ENCODE measurements at places on chromosomes 5 and 9.

GRCh38 chr9:113125386-113126035, 25.3 kb upstream of the SLC31A2 start:
- DNase-seq, result no peak

- no peak for DNase-seq
Measured at GRCh38 chr9:137222190-137223077, at the start of gene RNF208. Gene RNF208, minus strand, starts transcription at chr9:137222240. Its CDS starts 1,028 bp downstream, at chr9:137221212.

DNA sequence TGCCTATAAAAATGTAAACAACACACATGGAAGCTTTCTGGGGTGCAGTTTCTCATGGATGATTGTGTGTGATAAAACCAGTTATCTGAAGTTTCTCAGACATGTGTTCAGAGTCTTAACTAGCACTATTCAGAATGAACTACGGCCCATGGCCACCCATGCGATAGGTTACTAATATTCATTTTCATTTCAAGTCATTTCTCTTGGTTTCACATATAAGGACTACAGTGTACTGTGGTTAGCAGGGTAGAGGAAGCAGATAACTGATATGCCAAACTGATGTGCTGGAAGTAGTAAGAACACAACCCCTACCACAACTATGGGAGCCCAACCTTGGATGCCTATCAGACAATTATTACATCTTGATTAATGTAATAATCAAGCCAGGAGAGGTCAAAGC, 372.1 kb downstream of the DTWD2 start:
- DNase-seq, result no peak

DNA sequence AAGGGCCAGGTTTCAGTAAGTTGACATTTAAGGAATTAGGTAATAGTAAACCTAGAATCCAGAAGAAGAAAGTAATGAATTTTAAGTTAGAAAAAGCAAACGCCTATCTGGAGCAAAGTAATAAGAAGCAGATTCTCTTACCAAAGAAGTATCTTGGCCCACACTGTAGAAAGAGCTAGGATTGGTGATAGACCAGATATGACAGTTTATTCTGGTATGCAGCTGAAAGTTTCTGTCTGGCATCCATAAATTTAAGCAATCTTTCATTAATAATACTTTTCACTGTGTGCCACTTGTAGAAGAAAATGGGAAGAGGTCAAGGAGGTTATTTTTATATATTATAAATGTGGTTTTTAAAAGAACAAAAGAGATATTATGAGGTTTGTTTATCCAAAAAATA, 3.0 kb downstream of the RECK start:
- DNase-seq, result no peak

GRCh38 chr9:92726348-92726747, 38.3 kb downstream of the BICD2 start:
- DNase-seq, result no peak

DNA sequence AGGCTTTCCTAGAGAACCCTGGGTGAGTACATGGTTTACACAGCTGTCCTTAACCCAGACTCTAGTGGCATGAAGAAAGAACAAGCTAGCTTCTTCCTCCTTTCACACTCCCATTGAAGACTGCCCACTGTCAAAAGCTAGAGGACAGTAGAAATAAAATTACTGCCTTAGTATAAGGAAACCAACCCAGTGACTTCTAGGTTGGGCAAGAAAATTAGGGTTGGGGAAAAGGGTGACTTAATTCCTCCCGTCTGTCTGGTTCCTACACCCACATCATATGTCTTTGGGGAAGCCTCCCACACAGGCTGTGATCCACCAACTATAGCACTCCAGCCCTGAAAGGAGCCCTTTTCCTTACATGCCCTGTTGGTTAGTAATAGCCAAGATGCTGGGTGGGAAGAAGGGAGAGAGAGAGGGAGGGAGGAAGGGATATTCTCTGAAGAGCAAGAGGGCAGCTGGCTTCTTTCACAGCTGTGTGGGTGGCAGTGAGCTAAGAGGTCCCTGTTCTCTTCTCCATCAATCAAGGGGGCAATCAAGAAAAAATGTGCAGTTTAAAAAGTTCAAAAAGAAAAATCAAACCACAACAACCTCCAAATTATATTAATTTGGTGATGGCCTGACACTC, 21.7 kb downstream of the HBEGF start:
- no peak for DNase-seq

DNA sequence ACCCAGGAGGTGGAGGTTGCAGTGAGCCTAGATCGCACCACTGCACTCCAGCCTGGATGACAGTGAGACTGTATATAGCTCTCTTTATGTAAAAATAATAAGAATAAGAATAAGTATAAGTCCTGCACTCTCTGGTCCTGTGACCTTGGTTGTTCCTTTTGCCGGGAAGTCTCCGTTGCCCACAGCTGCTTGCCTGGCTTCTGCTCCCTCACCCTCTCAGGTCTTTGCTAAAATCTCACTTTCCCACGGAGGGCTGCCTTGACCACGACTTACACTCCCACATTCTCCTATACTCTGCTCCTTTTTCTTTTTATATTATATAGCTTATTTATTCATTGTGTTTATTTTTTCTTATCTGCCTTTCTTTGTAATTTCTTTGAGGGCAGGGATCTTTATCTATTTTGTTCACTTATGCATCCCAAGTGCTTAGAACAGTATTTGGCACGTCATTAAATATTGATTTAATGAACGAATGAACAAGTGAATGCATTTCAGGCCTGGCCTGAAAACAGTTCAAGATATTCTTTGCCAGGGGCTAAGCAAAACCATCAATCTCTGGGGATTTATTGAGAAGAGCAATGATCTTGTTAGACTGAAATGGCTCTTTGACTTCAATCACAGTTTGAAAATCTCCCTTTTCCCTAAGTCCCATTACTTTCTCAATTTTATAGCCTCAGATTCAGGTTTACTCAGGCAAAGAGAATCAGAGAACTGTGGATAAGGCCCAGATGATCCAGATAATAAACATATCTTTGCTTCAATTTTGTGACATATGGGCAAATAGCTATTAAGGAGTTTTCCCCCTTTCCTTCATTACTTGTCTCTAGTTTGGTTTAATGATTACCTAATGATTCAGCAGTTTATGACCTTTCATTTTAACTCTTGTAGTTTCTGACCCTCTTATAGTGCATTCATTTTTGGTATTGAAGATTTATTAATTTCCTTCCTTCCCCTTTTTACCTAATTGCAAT, 60.8 kb upstream of the TMC1 start:
- DNase-seq, result no peak

DNA sequence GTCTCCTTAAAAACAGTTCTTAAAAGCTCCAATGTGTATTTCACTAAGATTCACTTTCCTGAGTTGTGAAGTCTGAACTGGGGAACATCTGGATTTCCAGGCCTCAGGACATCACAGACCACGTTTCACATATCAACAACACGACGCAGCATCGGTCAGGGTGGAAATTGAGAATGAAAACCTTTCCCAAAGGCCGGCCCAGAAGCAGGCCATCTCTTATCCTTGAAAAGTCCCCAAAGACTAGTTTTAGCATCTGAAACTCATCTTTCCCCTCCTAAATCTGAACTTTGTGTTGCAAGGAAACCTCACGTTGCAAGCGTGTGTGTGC, 96.4 kb upstream of the COL5A1 start:
- DNase-seq, result no peak

- DNase-seq, result no peak
Measured at GRCh38 chr5:72057816-72058215, 49.5 kb upstream of the MAP1B start.

GRCh38 chr9:16642421-16643109, 227.9 kb downstream of the BNC2 start:
- DNase-seq, result no peak

DNA sequence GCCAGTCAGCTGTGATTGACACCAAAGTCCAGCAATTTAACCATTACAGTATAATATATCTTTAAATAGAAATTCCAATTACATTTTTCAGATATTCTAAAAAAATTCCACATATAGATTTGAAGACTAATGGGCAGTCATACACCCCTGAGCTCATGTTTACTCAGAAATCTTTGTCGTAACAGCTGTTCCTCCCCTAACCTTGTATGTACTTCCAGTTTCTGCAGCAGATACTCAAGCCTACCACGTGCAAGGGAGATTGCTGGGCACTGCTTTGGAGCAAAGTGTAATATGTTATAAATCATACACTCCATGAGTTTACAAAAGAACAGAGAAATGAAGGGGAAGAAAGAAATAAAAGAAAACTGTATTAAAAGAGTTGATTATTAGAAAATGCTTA, 241.2 kb downstream of the TRIM32 start:
- no peak for DNase-seq

DNA sequence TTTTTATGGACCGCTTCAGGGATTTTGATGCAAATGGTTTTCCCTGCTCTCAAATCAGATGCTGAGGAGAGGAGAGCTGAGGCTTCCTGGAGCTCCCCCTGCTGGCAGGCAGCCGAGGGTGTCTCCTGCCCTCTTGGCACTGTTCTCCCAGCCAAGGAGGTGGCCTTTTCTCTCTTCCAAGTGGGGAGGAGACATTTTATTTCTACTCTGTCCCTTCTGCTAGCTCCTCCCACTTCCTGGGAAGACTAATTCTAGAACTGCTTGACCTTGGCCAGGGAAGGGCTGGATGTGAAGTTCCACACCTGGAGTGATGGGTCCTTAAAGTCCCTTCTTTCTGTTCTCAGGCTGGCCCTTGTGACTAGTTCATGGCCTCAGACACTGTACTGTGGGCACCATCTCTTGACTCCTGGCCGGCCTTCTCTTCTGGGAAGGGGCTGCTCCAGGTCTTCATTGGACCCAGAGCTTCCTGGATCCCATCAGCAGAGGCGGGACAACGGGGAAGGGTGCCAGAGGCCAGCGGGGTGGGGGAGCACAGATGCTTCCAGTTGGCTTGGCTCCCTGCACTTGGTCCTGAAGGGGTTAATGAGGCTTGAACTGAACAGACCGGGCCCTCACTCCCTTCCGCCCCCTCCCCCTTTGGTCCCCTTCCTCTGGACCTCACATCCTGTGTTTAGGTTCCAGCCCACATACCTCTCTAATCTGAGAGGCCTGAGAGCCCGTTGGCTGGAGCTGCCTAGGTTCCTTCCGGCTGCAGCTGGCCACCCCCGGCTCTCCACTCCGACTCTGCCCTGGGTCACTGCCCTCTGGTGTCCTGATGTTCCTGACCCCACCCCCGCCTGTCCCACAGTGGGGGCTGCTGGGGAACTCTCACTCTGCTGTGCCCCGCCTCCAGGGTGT, 32.1 kb downstream of the PTPA start:
- peak; percentile 53 for DNase-seq

DNA sequence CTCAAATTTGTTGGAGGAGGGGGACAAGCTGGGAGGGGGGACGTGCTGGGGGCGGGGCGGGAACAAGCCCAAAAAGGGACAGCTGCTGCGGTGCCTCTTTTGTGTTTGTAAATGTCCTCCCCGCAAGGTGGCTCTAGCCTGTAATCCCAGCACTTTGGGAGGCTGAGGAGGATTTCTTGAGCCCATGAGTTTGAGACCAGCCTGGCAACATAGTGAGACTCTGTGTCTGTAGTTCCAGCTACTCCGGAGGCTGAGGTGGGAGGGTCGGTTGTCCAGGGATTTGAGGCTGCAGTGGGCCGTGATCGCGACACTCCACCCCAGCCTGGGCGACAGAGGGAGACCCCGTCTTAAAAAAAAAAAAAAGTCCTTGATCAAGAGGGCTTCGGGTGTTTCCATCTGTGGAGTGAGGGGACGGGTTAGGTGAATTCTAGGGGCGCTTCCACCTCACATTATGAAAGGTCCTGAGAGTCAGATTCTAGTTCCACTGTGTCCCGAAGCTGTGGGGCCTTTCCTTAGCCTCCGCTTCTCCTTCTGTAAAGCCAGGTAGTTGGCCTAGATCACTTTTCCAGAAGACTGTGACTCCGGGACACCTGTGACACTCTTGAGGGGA, 779 bp upstream of the CTNNA1 start:
- no peak for DNase-seq

- DNase-seq, result no peak
Measured at GRCh38 chr5:23289162-23289561, 218.2 kb upstream of the PRDM9 start.

DNA sequence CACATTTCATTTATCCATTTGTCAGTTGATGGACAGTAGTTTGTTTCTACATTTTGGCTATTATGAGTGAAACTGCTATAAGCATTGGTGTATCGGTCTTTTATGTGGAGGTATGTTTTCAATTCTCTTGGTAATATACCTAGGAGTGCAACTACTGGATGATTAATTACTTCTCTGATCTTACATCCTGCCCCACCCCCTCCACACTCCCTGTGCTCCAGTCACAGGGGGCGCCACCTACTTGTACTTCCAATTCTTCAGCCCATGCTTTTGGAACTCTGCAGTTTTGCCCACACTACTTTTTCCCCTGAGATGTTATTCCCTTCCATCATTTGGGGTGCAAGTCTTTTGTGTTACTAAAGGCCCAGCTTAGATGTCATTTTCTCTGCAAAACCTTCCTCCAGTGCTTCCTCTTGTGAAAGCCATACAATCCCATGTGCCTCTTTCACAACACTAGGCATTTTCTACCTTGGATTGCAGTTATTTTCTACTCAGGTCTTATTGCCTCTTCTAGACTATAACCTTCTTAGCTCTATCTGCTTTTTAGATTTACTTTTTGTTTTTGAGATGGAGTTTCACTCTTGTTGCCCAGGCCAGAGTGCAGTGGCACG, 42.1 kb downstream of the SEC61B start:
- no peak for DNase-seq

DNA sequence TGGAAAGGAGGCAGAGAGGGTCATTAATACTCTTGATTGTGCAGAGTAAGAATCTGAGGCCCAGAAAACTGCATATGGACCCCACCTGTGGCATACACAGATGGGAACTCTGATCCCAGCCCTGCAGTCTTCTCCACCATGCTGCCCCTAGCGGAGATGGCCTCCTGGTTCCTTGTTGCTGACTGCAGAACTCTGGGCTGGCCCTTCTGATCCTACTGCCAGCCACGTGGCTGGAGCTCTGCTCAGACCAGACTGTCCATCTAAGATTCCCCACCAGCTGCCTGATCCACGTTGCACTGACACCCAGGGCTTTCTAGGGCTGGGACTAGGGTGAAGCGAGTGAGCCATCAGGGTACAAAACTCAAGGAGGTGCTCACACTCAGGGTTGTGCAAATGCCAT, 245.7 kb upstream of the NR4A3 start:
- DNase-seq, result no peak

GRCh38 chr9:113898596-113898995, 22.5 kb downstream of the ZNF618 start:
- DNase-seq, result no peak

DNA sequence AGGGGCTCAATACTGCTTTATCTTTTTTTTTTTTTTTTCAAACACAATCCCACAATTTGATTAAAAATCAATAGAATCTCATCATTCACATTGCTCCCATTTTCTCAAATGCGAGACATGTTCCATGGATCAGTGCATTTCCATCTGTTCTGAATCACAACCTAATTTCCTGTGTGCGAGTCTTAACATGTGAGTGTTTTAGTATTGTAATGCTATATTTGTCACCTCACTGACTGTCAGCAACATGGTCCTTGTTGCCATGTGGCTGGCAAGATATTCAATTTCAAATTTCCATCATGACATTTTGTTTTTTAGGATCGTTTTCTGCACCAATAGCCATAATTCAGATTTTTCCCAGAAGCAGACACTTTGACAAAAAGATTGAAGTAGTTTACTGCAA, 233.2 kb upstream of the PRDM9 start:
- DNase-seq, result no peak

Measured in activated T-helper 1 cell treated with Interleukin-2 at 50 U/mL for 16 hours (primary cell).